Occipital lobe (tissue), 3 donors: ENCODE measurements at places on chromosomes 11 and 22. TPM values are rescaled to one million over a fixed set of nuclear protein-coding genes. Genes with fewer than 3 reads are reported as not detected.

DNA sequence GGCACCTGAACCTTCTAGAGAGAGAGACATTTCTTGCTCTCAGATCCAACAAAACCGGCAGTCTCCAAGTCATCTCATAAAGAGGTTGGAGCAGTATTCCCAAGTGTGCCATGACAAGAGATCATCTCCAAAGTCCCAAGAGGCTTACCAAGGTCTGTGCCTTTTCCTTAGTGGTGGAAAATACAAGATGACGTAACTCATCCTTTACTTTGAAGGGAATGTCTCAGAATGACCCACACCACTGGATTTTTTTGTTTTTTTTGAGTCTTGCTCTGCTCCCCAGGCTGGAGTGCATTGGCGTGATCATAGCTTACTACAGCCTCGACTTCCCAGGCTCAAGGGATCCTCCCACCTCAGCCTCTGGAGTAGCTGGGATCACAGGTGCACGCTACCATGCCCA lies 71.0 kb upstream of the SLC22A12 start:
- DNase-seq, result no peak

DNA sequence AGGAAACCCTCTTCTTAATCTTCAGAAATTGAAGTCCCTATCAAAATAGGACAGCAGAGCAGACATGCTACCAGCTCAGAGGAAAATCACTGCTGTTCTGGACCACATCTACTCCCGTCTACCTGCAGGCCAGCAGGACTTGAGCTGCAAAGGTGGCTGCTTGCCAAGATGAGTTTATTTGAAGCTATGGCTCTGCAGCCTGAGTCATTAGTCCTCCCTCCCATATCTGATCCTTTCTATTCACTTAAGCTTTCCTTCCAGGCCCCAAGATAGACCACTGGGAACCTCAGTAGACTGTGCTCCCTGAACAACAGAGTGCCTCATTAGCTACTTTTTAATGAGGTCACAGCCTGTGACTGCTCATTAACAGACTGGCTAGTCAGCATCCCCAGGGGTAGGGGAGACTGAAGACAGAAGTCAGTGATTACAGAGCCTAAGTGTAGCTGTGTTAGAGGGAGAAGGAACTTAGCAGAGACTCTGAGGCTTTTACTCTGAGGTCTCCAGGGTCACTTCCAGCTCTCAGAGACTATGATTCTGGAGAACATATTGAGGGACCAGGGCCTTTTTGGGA lies 6.8 kb upstream of the OR10A2 start:
- DNase-seq, result no peak

DNA sequence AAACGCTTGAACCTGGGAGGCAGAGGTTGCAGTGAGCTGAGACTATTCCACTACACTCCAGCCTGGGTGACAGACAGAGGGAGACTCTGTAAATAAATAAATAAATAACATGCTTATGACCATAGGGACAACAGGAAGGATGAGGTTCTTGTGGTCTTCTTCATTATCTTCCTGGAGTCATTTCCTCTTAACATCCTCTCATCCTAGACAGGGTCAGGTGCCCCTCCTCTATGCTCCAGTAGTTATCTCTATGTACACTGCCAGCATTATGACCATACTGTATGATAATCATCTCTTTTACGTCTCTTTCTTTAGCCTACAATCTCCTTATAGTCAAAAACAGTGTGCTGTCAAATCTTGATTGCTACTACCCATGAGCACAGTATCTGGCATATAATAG lies 17.7 kb downstream of the RAB30 start:
- DNase-seq, result no peak

- DNase-seq, result no peak
Measured at GRCh38 chr11:74138021-74138420, 32.8 kb downstream of the C2CD3 start.

SLC43A1 gene
- total RNA-seq, result 0.94 TPM

SMC1B gene
- total RNA-seq, result under 0.01 TPM

C11orf87 gene
- 29.8 TPM for total RNA-seq
